ENCODE measurements at places on chromosomes 16 and 17. TPM values are rescaled to one million over a fixed set of nuclear protein-coding genes. Genes with fewer than 3 reads are reported as not detected.
A peak's percentile ranks its signal among the peaks of the same experiment; 100 is the strongest.

ATAD5 gene
- 5.7 TPM for total RNA-seq

MT1A gene
- 8.9 TPM for total RNA-seq

CCDC40 gene
- total RNA-seq = 5.9 TPM

IL17C gene
- not detected for total RNA-seq

CTRL gene
- total RNA-seq = 0.80 TPM

KRT9 gene
- total RNA-seq = not detected

MYL11 gene
- not detected for total RNA-seq

TNK1 gene
- 16.4 TPM for total RNA-seq

ABAT gene
- 25.5 TPM for total RNA-seq

KRT222 gene
- 1.0 TPM for total RNA-seq

CES1 gene
- 9.8 TPM for total RNA-seq

KRTAP3-1 gene
- total RNA-seq = not detected

PIMREG gene
- total RNA-seq = 3.2 TPM

CD300LB gene
- total RNA-seq = 0.28 TPM

DNA sequence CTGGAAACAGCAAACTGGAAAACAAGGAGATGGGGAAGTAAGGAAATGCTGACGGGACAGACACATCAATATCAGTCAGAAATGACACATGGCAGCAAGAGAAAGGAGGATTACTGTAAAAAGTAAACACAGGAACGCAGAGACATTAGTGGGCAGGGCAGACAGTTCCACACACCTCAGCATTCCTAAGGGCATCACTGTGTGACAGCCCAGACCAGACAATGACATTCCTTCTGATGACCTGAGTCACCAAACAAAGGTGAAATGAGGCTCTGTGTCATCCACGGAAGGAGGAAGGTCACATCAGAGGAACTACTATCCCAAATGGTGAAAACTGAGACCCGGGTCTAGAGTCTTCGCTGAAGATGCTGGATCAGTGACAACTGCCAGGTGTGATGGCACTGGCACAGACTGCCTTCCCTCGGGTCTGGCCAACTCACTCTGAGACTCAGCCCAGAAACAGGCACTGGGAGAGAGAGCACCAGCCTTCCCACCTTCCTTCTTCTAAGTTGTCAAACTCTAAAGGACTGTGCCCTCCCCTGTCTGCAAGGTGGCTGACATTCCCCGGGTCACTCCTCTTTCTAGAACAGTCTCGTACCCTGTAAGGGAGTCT lies 36.7 kb downstream of the TK2 start:
- no peak for DNase-seq

GRCh38 chr16:71867939-71868338 lies 16.0 kb downstream of the ZNF821 start:
- no peak for DNase-seq

- peak; percentile 65 for DNase-seq
Measured at GRCh38 chr17:55735731-55736405, 13.2 kb upstream of the TMEM100 start.

GRCh38 chr16:26261621-26262020 lies 569.9 kb downstream of the HS3ST4 start:
- no peak for DNase-seq

- no peak for DNase-seq
Measured at GRCh38 chr16:86727131-86727530, 148.8 kb downstream of the FOXL1 start.

- DNase-seq = peak; percentile 57
Measured at GRCh38 chr17:61139219-61139618, 260.4 kb upstream of the TBX2 start.

DNA sequence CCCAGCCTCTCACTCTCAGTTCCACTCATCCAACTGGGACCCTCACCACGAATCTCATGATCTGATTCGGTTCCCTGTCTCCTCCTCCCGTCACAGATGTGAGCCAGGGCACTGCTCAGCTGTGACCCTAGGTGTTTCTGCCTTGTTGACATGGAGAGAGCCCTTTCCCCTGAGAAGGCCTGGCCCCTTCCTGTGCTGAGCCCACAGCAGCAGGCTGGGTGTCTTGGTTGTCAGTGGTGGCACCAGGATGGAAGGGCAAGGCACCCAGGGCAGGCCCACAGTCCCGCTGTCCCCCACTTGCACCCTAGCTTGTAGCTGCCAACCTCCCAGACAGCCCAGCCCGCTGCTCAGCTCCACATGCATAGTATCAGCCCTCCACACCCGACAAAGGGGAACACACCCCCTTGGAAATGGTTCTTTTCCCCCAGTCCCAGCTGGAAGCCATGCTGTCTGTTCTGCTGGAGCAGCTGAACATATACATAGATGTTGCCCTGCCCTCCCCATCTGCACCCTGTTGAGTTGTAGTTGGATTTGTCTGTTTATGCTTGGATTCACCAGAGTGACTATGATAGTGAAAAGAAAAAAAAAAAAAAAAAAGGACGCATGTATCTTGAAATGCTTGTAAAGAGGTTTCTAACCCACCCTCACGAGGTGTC lies 26.6 kb downstream of the STH start:
- no peak for DNase-seq

DNA sequence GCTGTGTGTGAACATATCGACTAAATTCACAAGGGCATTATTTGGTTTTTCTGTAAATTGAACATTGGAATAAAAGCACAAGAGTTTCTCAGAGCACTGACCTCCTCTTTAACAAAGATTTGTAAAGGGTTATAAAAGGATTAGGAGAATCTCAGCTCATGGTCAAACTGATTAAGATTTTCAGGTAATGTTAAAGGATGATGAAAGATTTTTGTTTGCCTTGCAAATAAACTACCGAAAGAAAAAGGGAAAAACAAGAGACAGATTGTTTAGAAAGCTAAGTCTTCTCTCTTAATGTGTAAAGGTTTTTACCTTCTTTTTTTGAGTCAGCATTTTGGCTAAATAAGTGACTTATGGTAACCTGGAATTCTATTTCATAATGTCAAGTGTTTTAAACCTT lies 47.6 kb upstream of the MED9 start:
- no peak for DNase-seq

GRCh38 chr17:77507111-77507885 lies 366.5 kb downstream of the SEC14L1 start:
- no peak for DNase-seq

GRCh38 chr17:47686664-47687327 lies 7.2 kb upstream of the TBKBP1 start:
- no peak for DNase-seq

GRCh38 chr17:56471696-56472095 lies 121.8 kb upstream of the NOG start:
- no peak for DNase-seq

- no peak for DNase-seq
Measured at GRCh38 chr16:715477-716199, 720 bp downstream of the METRN start.

DNA sequence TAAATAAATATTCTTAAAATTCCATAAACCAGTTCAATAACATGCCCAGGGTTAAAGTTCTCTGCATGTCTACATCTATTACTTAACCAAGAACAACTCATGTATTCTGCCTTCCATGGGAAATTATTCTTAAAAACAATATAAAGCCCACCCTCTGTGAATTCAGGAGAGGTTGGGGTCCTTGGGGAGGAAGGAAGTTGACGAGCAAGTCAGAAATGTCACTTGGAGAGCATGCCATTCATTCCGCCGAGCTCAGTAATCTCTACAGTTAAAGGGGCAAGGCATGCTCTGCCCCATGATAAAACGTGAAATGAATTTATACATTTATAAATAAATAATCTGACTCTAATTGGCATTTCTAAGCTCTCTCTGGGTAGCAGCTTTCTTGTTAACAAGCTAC lies 405.1 kb downstream of the TOX3 start:
- DNase-seq = no peak

GRCh38 chr16:13342675-13343074 lies 441.3 kb downstream of the SHISA9 start:
- no peak for DNase-seq

GRCh38 chr16:29807426-29808218 lies 1.3 kb downstream of the MAZ start:
- DNase-seq = peak; percentile 91

GRCh38 chr17:39921323-39921722 lies 2.9 kb upstream of the GSDMB start:
- DNase-seq = no peak

DNA sequence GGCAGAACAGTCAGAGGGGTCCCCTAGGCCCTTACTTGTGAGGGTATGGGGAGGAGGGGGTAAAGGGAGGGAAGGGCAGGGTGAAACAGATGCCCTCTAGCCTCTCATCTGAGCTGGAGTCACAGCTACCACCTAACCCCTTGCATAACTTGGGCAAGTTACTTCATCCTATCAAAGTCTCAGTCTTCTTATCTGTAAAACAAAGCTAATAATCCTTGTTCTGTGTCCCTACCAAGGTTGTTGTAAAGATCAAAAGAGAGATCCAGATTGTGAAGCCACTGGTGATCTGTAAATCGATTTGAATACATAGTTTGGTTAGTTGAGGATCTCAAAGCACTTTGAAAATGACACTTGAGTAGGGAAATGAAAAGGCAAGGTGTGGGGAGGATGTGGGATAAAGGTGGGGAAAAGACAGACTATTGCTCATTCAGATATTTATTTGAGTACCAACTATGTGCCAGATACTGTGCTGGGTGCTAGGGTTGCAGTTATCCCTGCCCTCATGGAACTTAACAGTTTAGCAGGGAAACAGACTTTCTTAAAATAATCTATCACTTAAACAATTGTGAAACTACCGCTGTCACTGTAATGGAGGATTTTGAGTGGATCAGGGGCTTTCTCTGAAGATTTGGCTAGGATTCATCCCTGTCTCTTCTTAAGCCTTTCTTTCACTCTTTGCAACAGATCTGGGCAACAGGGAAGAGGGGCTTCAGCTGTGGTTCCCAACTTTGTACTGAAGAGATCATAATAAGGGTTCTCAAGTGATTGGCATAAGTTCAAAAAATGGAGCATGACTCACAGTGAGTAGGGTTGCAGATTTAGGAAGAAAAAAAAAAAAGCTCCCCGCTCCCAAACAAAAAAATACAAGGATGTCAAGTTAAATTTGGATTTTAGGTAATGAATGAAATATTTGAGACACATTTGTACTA lies 3.0 kb downstream of the HEATR9 start:
- no peak for DNase-seq

DNA sequence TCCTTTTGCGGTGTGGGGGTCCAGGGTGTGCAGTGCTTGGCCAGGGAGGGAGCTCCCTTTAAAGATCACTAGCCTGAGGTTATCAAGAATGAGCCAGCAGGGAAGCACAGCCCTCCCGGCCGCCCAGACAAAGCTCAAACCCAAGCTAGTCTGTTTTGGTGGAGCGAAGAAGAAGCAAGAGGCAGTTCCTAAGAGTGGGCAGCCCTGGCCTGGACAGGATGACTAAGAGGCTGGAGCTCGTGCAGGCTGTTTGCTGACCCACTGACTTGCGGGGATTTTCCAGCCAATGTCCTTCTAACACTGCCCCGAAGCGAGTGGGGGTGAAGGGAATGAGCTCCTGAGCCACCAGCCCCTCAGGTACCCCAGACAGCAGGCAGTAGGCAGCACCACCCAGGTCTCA lies 134.4 kb downstream of the COPRS start:
- no peak for DNase-seq

- DNase-seq = peak; percentile 52
Measured at GRCh38 chr16:15948532-15949209, 745 bp upstream of the ABCC1 start.

- DNase-seq = peak; percentile 85
Measured at GRCh38 chr17:3888343-3889171, 4.3 kb downstream of the CAMKK1 start.

GRCh38 chr17:35089586-35090296 lies 26.2 kb upstream of the RFFL start:
- DNase-seq = no peak

- peak; percentile 56 for DNase-seq
Measured at GRCh38 chr17:50210240-50211225, 9.1 kb upstream of the COL1A1 start.

- no peak for DNase-seq
Measured at GRCh38 chr17:60390186-60390585, 1.7 kb downstream of the USP32 start.

- DNase-seq = no peak
Measured at GRCh38 chr17:78252701-78253635, 21.5 kb downstream of the TMEM235 start.

- no peak for DNase-seq
Measured at GRCh38 chr16:86217891-86218270, 292.4 kb upstream of the FOXF1 start.

- DNase-seq = no peak
Measured at GRCh38 chr17:12046786-12047185, 26.1 kb downstream of the MAP2K4 start.

DNA sequence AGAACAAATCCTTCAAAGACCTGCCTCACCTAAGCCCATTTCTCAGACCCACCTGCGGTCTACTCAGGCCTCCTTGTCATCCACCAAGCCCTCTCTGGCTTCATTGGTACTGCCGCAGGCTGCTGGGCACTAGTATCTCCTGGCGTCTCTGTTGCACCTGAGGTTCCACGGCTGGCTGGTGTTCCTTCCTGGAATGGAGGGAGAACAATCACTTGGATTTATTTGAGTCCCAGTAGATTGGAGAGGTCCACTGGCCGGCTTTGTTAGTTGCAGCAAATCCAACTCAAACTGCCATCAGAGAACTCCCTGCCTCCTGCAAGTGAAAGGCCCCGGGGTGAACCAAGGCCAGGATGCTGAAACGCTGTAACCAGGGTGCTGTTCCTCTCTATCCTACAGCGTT lies 15.3 kb downstream of the MIS12 start:
- DNase-seq = no peak

Measured in mucosa of descending colon (tissue), 3 donors.